Non-pigmented ciliary epithelial cell (primary cell): ENCODE measurements at places on chromosomes 2 and 18.

DNA sequence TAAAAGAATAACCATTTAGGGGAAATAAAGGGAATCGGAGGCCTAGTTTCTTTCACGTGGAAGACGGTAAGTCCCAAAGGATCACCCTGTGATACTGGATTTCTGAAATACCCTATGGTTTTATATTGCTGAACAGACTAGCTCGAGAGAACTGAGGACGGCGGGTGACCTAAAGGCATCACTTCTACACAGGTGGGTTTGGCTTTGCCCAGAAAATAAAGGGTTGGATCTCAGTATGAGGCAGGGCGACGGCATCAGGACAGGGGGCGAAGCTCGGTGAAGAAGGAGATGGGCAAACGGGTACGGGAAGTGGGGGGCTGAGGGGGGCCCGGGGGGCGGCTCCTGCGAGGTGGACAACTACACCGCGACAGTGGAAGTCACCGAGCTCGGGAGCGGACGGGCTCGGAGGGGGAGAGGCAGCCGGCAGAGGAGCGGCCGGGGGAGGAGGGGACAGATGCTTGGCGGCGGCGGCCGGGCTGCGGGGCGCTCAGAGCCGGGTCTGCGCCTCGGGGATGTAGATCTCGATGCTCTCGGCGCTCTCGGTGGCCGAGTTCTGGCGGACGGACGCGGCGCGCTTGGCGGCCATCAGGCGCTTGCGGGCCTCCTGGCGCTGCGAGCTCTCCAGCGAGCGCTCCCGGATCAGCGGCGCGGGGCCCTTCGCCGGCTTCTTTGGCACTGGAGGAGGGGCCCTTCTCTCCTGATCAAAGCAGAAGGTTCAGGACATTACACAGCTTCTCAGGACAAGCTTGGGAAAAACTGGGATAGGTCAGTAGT lies 48.9 kb downstream of the TGIF1 start:
- DNase-seq: no peak

- no peak for DNase-seq
Measured at GRCh38 chr2:221655300-221655699, 83.2 kb upstream of the EPHA4 start.

DNA sequence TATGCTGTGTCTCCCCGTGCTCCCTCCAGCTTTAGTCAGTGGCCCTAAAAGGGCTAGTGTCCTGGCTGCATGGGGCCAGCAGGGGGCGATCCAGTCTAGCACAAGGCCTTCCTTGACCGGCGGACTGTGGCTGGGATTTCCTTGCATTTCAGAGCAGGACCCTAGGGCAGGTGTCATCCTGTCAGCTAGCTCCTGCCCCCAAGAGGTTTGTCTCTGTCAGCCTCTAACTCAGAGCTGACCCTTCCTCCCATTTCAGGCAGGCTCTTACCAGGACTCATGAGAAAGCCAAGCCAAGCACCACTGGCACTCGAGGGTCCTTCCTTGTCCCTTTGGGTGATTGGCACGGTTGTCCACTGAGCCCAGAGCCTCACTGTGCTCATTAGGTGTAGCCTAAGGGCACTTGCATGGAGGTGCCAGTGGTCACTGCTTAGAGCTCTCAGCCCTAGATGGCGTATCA lies 140.3 kb downstream of the RPIA start:
- DNase-seq: no peak

DNA sequence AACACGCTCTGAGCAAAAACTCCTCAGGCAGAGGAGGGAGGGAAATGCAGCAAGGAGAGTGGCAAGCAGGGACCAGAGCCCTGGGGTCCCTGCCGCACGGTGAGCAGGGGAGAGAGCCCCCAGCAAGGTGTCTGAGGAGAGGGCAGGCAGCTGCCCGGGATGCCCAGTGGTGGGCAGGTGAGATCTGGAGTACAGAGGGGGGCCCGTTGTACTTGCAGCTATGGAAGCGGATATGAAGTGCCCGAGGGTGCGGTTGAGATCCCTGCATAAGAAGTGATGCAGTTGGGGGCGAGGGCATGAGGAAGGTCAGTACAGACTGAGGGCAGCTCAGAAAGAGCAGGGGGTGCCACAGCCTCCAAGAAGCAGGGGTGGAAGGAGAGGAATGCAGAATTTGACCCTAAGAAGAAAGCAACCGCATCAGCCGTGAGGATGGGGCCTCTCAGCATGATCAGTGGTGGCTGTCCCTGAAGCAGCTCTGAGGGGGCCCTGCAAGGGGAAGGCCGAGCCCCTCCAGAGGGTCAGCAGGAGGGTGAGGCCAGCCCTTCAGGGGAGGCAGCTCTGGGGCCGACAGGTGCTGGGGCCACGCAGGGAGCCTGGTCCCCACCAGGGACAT lies 29.4 kb downstream of the MTERF4 start:
- DNase-seq: no peak

DNA sequence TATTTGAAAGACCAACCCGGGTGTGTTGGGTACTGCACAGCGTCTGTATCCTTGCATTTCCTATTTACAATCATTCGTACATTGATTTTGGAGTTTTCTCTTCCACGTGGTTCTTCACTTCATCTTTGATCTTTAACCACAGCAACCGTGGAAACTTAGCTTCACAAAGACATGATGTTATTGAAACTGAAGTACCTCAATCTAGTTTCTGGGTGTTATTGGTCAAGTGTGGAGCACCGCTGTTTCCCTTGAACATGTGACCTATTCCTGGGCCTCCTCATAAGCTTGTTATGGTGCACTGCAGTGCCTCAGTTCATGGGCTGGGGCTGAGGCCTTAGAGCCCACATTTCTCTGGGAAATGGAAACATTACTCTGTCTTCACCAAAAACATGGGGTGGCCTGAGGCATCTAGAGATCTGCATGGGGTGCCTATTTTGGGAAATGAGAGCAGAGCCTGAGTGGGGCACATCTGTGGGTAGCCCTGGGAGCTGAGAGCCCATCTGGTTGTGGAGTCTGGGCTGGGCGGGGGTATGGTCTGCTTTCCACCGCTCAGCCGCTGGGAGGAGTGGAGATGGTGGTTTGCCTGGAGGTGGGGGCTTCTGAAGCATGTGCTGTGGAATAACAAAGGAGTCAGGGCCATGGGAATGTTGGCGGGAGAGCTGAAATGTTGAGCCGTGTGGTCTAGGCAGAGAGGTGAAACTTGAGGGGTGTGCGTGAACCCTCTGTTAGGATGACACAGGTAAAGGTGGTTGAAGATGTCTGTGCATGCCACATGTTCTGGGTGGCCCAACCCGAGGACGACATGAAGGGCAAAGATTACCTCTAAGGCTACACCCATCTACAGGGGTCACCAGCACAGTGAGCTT lies 37.4 kb downstream of the ZNF236 start:
- no peak for DNase-seq

GRCh38 chr2:7800031-7800430 lies 881.8 kb upstream of the ID2 start:
- no peak for DNase-seq

- DNase-seq: no peak
Measured at GRCh38 chr18:78582181-78582709, 397.4 kb upstream of the SALL3 start.

- no peak for DNase-seq
Measured at GRCh38 chr2:200172521-200172920, 134.0 kb upstream of the SPATS2L start.

GRCh38 chr2:64065516-64065915 lies 46.3 kb upstream of the VPS54 start:
- DNase-seq: no peak

GRCh38 chr18:48639772-48640432 lies 101.1 kb downstream of the CTIF start:
- DNase-seq: no peak

DNA sequence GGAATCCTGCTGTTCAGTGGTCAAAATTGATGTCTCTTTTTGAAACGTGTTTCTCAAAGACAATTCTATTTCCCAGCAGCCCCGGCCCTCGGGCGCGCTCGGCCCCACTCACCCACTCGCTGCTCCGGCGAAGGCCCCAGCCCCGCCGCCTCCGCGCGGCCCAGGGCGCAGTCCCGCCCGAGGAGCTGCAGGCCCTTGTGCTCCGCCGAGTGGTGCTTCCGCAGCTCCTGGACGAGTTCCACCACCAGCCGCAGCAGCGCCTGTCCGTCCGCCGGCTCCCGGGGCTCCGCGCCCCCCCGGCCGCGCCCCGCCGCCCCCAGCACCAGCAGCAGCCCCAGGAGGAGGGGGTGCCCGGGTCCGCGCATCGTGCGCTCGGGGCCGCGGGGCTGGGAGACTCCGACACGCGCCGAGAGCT lies 413 bp downstream of the ALKAL2 start:
- no peak for DNase-seq

DNA sequence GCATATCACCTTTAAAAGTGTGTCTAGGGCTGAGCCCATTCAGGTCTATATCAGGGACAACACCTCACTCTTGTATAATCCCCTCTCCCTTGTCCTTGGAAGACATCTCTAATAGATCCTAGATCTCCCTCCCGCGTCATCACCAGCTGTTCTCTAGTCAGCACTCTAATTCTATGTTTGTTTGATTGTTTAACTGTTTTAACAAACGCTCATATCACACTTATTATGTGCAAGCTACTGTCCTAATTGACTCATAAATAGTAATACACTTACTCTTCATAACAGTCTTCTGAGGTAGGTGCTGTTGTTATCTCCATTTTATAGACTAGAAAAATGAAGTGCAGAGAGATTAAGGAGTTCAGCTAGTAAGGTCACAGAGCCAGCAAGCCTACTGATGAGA lies 1.6 kb upstream of the ERMN start:
- DNase-seq: no peak

- DNase-seq: no peak
Measured at GRCh38 chr18:12113999-12114646, 20.5 kb downstream of the ANKRD62 start.

- no peak for DNase-seq
Measured at GRCh38 chr2:123518367-123518766, 506.7 kb upstream of the CNTNAP5 start.

GRCh38 chr2:73114273-73114867 lies 1.6 kb upstream of the RAB11FIP5 start:
- no peak for DNase-seq

GRCh38 chr2:57685032-57685431 lies 361.6 kb upstream of the VRK2 start:
- DNase-seq: no peak

GRCh38 chr18:8584798-8585197 lies 24.4 kb upstream of the RAB12 start:
- no peak for DNase-seq

GRCh38 chr2:172488556-172488955 lies 61.2 kb downstream of the ITGA6 start:
- DNase-seq: no peak

DNA sequence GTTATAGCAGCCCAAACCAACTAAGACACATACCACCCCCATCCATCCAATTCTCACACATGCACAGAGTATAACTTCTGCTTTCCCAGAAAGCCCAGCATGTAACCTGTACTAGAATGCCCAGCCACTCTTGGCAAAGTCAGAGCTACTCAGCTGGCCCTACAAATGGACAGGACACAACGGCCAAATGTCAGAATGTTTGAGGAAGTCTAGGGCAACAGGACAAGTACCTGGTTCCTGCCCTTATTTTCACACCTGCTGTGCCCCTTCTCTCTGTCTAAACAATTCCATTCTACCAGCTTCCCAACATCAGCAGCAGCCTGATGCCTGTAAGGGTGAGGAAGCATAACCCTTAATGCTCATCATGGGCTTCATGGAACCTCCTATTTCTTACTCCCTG lies 15.1 kb upstream of the BZW1 start:
- no peak for DNase-seq

GRCh38 chr18:10329101-10329500 lies 125.3 kb upstream of the APCDD1 start:
- no peak for DNase-seq

- no peak for DNase-seq
Measured at GRCh38 chr2:201116115-201116958, at the start of gene CFLAR. Gene CFLAR (plus strand): TSS chr2:201116164. CDS start chr2:201129866, 13,702 bp downstream.

- DNase-seq: no peak
Measured at GRCh38 chr18:78196280-78196679, 783.3 kb upstream of the SALL3 start.

GRCh38 chr18:46657115-46657955 lies at the start of gene LOXHD1:
Gene LOXHD1 (minus strand): TSS chr18:46657220. CDS start chr18:46657033, 187 bp downstream.
- no peak for DNase-seq

GRCh38 chr18:2028986-2029385 lies 542.3 kb downstream of the METTL4 start:
- DNase-seq: no peak

DNA sequence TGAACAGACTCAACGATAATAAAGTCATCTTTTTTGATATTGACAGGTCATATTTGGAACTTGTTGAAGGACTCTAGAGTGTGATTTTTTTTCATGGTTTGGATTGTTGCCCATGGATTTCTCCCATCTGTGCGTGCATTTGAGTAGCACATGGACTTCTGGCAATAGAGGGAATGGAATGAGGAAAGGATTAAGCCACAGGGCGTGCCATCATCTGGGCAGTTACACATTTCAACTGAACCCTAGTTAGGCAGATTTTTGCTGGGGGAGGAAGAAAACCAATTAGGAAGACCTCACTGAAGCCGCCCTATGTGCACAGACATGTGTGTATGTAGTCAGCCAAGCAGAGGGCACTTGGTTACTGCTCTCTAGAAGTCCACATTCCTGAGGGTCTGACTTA lies 72.6 kb downstream of the TPGS2 start:
- DNase-seq: no peak

- DNase-seq: peak; percentile 60
Measured at GRCh38 chr18:11859903-11860407, 8.7 kb downstream of the CHMP1B start.

GRCh38 chr2:43890855-43891254 lies 52.1 kb downstream of the ABCG8 start:
- no peak for DNase-seq

DNA sequence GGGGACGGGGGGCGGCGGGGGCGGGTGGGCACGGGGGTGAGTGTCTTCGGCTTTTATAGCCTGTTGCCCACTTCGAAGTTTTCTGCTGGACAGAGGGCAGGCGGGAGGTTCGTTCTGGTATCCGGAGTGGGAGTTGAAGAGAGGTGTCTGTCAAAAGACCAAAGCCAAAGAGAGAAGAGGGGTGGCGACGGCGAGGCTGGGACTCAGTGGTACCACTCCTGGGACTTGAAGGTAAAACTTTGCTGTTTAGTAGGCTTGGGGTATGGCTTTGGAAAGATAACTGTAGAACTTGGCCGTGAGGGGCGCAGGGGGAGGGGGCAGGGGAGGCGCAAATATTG lies 215.8 kb upstream of the DTNA start:
- no peak for DNase-seq

GRCh38 chr2:237691029-237691907 lies 63.9 kb downstream of the LRRFIP1 start:
- no peak for DNase-seq

DNA sequence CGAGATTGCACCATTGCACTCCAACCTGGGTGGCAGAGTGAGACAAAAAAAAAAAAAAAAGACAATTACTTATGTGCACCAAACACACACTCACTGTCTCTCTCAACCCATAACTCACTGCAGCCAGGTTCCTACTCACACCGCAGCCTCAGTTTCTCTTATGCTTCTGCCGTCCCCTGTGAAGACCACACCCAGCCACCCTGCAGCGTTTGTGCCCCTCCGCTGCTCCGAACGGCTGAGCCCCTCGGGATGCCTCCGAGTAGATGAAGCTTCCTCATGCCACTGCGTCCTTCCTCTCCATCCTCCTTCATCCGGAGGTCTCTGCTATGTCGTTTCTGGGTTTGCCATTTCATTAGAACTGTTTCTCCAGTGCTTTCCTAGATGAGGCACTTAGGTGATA lies 160.1 kb downstream of the TWIST2 start:
- DNase-seq: no peak
